ENCODE measurements at places on chromosomes 1 and 21. TPM values are rescaled to one million over a fixed set of nuclear protein-coding genes. Genes with fewer than 3 reads are reported as not detected.

Gene MORC3
- 10.1 TPM for polyA plus RNA-seq

Gene WDR64
- polyA plus RNA-seq: not detected

Gene TMEM240
- polyA plus RNA-seq: 2.1 TPM

Gene DNAJC6
- 0.56 TPM for polyA plus RNA-seq

Gene C1orf226
- 2.1 TPM for polyA plus RNA-seq

Gene PSMA5
- 33.9 TPM for polyA plus RNA-seq

Gene TMCC2
- 0.70 TPM for polyA plus RNA-seq

Gene PROK1
- 2.7 TPM for polyA plus RNA-seq

Gene GCLM
- 4.9 TPM for polyA plus RNA-seq

Gene PHC2
- 150 TPM for polyA plus RNA-seq

Gene DIO1
- not detected for polyA plus RNA-seq

Gene NAV1
- polyA plus RNA-seq: 17.2 TPM

Gene PGD
- polyA plus RNA-seq: 120 TPM

Gene CR2
- polyA plus RNA-seq: 0.20 TPM

Gene FCGR1A
- polyA plus RNA-seq: 9.7 TPM

Gene SMPDL3B
- polyA plus RNA-seq: 1.1 TPM

Gene KCNN3
- polyA plus RNA-seq: 0.67 TPM

Gene OR2L2
- not detected for polyA plus RNA-seq

Gene HHIPL2
- not detected for polyA plus RNA-seq

Gene MTARC1
- 136 TPM for polyA plus RNA-seq

Gene CASQ1
- not detected for polyA plus RNA-seq

Gene SRGAP2C
- 1.8 TPM for polyA plus RNA-seq

Gene OR2T3
- not detected for polyA plus RNA-seq

Gene RPE65
- not detected for polyA plus RNA-seq

Gene CELA3A
- polyA plus RNA-seq: 17.7 TPM

Gene ZNF281
- polyA plus RNA-seq: 5.3 TPM

All from adipose tissue (tissue), 3 donors.